ENCODE measurements at places on chromosomes 2 and 18.

DNA sequence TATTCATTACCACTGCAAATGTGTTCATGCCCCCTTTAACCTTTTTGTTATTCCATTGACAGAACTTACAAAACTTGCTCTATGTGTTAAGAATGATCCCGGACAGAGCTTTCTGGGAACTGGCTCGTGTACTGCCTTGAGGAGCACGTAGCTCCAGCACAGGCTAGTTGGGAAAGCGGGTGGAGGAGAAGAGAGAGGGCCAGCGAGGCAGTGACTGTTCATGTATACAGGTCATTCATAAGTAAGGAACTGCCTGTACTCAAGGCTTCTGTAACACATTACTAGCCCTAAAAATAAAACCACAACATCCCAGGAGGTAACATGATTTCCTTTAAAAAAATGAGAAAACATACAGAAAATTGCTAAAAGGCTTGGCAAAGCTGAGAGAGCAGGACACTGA lies 109.0 kb downstream of the STK39 start:
- DNase-seq: no peak

DNA sequence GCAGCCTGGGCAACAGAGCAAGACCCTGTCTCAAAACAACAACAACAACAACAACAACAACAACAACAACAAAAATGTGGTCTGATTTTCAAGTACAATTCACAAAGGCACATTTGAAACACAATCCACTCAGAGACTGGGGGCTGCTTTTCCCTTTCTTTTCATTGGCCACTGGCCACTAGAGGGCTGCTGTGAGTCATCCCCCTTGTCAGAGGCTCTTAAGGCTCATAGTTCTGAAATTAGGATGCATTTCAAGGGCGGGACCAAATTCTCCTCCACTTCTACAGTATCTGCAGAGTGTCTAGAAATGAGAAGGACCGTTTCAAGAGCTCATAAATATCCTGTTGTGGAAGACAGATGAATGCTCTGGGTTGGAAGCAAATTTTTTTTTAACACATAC lies 285.4 kb downstream of the NRXN1 start:
- peak; percentile 50 for DNase-seq

- DNase-seq: peak; percentile 67
Observed at GRCh38 chr2:26401739-26402541, at the start of gene DRC1. TSS of gene DRC1 (plus strand) at chr2:26401920. CDS start at chr2:26401990, 70 bp downstream.

- DNase-seq: no peak
Observed at GRCh38 chr2:17747684-17748452, 5.7 kb downstream of the SMC6 start.

- DNase-seq: no peak
Observed at GRCh38 chr2:206232287-206233035, 42.0 kb upstream of the ZDBF2 start.

DNA sequence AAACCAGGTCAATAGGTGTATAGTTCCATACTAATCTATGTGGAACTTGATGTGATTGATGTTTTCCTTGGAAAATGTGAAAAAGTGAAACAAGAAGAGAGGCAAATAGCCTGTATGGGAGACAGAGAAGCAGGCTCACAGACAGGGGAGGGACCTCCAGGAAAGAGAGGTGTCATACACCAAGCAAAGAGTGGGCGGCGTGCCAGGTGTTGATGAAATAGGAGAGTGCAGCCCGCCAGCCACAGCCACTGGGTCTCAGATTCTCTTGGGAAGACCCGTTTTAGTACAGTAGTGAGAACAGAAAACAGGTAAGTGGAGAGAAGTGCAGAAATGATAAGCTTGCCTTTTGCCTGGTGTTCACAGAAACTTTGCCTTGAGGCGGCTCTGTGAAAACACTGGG lies 301.9 kb downstream of the ZNF407 start:
- DNase-seq: no peak

DNA sequence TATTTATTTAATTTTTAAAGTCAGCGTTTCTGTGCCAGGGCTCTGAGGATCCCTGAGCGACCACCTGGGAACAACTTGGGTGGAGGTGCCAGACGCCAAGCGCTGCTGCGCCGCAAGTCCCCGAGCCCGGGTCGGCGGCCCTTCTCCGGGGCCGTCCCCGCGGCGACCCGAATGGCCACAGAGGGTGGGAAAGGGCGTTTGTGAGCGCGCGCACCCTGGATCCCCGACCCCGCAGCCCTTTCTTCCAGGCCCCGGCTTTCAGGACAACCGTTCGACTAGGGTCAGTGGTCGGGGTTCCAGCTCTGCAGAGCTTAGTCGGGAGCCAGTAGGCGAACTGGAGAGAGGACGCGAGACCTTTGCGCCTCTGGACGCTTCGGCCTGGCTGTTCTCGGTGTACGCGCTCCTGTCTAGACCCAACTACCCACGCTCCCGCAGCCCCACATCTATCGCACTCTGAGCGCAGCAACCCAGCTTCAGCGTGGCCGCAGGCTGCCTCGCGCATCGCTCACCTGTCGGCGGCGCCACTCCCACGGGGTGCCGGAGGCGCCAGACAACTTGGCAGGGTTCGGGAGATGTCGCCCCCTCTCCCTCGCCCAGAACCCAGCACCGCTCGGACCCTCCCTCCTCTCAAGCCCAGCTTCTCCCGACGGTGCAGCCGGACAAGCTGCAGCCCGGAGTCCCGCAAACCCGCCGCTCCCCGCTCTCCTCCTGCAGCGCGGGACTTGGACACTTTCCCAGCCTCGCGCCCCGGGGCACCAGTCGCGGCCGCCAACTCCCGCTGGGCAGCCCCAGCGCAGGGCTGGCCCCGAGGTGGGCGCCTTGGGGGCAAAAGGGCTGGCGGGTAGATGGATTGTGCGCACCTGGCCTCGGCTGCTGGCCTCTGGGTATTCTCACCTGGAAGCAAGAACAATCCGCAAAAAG lies 758 bp downstream of the LYPD1 start:
- peak; percentile 37 for DNase-seq

DNA sequence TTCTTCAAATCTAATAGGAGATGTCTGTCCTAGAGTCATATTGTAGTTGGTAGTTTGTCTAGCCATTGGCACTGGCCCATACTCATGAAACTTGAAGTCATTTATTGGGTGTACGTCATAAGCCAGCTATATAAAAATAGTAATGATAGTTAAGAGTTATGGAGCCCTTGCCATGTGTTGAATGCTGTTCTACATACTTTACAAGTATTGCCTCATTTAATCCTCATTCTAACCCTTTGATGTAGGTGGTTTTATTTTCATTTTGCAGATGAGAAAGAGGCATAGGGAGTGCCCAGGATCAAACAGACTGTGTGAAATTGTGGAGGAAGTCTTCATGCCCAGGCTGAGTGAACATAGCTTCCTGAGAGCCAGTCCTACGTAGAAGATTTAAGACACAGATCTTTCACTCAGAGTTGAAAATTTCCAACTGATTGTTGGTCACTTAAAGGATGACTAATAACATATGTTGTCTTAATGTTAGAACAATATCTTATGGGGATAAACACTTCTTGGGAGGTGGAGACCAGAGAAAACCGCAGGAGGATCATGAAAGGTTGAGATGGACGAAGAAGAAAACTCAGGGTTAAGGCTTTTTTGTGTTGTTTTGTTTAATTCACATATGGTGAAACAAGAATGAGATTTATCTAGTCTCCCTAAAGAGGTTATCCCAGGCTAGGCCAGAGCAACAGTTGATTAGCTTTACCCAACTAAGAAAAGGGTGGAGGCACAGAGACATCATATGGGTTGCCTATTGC lies 156.0 kb downstream of the CERS6 start:
- no peak for DNase-seq

DNA sequence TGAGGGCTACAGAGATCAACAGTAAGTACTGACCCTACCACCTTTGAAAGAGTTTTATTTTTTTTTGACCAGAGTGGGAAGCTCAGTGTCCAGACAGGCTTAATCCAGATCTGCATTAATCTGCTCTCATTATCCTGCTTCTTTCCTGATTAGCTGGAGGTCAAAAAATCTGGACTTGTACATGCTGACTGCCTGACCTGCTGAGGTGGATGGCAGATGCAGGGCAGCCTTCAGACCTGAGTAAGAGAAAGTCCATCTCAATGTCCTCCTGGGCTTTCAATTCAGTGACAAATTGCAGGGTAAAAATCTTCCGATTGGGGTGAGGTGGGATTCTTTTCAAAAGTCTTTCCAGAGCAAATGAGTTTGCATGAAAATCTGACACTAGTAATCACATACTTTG lies 998.8 kb upstream of the PIK3C3 start:
- DNase-seq: no peak

GRCh38 chr2:135817466-135817865 lies 19.5 kb downstream of the LCT start:
- DNase-seq: no peak

DNA sequence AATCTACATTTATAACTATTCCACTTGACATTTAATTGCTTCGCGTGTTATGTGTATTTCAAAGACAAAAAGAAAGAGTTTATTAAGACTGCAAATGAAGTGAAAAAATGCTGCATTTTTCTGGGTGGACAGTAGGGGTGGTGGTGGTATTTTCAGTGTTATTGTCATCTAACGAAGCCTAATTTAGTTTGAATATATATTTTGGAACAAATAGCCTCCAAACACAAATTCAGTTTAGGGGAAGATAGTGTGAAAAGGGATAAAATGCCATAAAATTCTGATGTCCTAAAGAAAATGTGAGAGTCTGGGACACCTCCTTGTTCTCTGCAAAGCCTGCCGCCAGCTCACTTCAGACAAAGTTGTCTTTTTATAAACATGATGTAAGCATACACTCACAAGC lies 425.1 kb downstream of the NRXN1 start:
- DNase-seq: no peak

DNA sequence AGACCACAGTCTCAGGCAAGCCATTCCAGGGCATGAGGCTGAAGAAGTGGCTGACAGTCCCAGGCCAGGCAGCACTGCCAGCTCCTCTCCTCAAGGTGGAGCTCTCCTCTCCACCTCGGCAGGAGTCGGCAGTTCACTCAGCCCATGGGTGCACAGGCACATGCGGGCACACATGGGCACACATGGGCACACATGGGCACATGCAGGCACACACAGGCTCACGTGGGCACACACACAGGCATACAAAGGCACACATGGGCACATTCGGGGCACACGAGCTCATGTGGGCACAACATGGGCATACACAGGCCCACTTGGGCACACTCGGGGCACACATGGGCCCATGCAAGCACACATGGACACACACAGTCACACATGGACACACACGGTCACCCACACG lies 65.3 kb upstream of the TAF1B start:
- DNase-seq: no peak

DNA sequence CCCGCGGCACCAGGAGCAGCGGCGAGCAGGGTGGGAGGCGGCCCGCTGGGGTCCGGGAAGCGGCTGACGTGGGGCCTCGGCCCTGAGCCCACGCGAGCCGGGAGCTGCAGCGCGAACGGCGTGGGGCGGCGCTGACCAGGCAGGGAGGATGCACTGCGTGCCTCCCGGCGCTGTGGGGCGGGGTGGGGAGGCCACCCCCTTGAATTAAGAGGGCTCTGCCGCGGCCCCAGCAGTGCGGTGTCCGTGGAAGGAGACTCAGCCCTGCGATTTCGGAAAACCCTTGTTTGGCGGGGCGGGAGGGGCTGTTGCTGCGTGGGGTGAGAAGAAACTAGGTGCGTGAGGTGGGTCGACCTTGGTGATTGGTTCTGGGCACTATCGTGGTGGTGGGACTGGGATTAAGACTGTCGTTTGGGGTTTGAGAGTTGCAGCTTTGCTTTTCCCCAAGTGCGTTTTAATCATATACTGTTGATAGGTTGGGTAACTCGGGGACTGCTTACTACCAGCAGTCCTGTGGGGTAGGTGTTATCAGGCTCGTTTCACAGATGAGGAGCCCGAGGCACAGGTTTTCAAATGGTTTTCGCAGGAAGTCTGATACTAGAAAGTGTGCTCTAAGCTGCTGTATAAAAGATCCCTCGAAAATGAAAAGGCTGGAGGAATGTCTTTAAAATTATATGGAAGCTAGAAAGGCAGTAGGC lies 722 bp downstream of the ACSL3 start:
- DNase-seq: peak; percentile 71

DNA sequence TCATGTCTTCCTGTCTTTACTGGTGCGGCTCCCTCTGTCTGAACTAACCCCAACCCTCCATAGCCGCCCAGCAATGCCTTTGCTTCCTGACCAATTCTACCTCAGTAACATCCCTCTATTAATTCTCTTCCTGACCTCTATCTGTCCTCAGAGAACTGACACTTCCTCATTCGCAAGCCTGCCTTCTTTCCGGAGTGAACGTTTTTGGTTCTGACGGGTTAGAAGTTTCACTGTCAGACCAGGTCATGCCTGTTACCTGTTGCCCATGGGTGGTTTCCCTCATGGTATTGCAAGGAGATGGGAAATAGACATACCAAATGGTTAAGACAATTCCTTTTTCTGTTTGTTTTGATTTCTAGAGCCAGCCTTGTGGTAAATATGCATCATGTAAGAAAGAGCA lies 453.4 kb upstream of the SLC14A2 start:
- no peak for DNase-seq

DNA sequence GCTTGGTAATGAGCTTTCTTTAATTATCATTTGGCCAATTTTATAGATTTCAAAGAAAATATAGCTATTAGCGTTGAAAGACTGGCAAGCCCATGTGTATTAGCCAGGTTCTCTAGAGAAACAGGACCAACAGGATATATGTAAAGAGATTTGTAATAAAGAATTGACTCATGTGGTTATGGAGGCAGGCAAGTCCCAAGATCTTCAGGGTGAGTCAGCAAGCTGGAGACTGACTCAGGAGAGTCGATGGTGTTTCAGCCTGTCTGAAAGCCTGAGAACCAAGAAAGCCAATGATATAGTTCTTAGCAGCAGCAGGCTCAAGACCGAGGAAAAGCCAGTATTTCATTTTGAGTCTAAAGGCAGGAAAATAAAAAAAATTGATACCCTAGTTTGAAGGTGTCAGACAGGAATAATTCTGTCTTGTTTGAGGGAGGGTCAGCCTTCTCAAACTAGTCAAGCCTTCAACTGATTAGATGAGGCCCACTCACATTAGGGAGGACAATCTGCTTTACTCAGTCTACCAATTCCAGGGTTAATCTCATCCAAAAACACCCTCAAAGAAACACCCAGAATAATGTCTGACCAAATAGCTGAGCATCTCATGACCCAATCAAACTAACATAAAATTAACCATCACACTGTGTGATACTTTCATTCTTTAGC lies 78.3 kb upstream of the CRIM1 start:
- no peak for DNase-seq

DNA sequence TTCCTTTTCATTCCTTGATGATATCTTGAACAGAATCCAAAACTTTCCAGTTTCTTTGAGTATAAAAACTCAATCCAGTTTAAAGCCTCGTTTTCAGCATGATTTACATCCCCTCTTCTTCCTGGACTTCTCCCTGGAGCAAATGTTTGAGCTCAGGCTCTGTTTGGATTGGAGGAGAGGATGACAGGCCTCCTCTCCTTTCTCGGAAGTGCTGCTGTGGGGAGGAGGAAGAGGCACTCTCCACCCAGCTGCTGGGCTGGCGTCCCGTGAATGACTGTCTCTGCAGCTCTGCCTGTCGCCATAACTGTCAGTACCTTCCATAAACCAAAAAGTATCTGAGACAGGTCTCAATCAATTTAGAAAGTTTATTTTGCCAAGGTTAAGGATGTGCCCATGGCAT lies 238.2 kb upstream of the AGAP1 start:
- no peak for DNase-seq

- DNase-seq: no peak
Observed at GRCh38 chr18:7066965-7067555, 50.5 kb downstream of the LAMA1 start.

All from right lobe of liver (tissue), 6 donors.